ENCODE measurements at places on chromosomes 7 and 10.

DNA sequence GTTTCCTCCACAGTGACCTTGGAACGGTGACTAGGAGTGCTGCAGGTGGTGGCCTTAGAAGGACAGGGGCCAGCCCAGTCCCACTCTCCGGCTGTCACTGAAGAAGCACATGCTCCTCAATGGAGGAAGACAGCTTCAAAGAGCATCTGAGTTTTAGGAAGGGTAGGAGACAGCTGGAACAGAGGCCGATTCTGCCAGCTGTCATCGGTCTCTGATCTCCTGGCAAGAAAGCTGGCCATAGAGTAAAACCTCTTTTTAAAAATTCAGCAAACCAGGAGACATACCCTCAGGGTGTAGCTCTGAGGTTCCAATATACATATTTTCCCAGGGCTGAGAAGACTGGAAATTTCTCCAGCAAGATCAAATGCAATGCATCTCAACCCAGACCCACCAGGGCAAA is 55.9 kb downstream of the KCNMA1 start:
- DNase-seq = no peak
- peaks cover 6% of the 10 kb centered on the region for H3K4me1 ChIP-seq
- no peaks in the 10 kb centered on the region for H3K36me3 ChIP-seq
- H3K27me3 ChIP-seq = no peaks in the 10 kb centered on the region

DNA sequence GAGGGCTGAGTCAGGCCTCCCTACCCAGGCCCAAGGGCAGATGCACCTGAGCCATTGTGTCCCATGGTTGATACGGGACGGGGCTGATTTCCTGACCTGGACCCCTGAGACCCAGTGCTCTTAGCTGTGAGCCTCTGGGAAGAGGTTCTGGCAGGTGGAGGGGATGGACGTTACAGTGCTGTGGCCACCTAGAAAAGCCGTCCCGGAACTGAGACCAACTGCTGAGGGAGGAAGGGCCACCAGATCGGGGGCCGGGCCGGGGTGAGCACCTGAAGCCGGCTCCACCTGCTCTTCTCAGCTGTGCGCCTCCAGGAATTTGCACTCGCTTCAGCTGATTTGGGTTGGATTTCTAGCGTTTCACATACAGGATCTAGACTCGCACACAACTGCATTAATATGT is 35.4 kb downstream of the CHST12 start:
- H3K27me3 ChIP-seq = no peaks in the 10 kb centered on the region
- DNase-seq = no peak
- peaks cover 26% of the 10 kb centered on the region for H3K4me1 ChIP-seq
- no peaks in the 10 kb centered on the region for H3K36me3 ChIP-seq

- H3K27me3 ChIP-seq = no peaks in the 10 kb centered on the region
- H3K4me1 ChIP-seq = no peaks in the 10 kb centered on the region
- no peak overlapping the region for H3K4me3 ChIP-seq
- no peak overlapping the region for H3K27ac ChIP-seq
- no peaks in the 10 kb centered on the region for H3K36me3 ChIP-seq
These were observed 1.5 kb downstream of the PON1 start for GRCh38 chr7:95322854-95323253.

DNA sequence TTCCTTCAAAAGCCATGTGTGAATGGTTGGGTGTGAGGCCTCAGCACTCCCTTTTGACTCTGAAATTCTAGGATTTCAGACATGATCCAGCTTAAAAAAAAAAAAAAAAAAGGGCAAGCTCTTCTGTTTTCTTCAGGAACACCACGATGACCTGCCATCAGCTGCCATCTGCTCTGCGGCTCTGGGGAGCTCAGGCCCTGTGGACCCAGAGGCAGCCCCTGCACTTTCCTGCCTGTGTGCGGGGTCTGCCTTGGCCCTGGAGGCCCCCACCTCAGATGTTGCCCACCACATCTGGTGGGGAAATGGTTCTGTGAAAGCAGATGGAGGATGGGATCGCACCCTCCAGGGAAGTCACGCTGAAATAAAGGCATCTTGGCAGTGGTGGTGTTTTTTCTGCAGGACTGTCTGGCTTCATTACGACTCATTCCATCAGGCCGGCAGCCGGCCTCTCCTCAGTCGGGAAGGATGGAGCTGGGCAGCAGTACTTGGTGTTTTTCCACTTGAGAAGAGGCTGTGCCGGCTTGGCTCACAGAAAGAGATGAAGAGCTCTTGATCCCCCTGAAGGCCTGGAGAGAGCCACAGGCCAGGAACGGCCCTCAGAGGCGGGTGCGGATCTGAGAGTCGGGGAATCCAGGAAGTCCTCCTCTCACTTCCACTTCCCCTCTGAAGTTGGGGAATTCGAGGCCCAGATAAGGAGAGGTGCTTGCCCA is 66.1 kb upstream of the AQP1 start:
- H3K4me1 ChIP-seq = peaks cover 80% of the 10 kb centered on the region
- H3K27me3 ChIP-seq = no peaks in the 10 kb centered on the region
- H3K27ac ChIP-seq = peak overlapping the region; percentile 84
- no peak overlapping the region for H3K4me3 ChIP-seq
- no peaks in the 10 kb centered on the region for H3K36me3 ChIP-seq
